ENCODE measurements at places on chromosomes 7 and 10. TPM values are rescaled to one million over a fixed set of nuclear protein-coding genes. Genes with fewer than 3 reads are reported as not detected.

The VSIR gene
- 27.4 TPM for total RNA-seq

The GPR85 gene
- not detected for total RNA-seq

The CALHM1 gene
- not detected for total RNA-seq

The BLOC1S2 gene
- 99.0 TPM for total RNA-seq

The TBXAS1 gene
- total RNA-seq: 11.0 TPM

The PNPLA8 gene
- 14.3 TPM for total RNA-seq

The PON3 gene
- 28.2 TPM for total RNA-seq

Data from A549 treated with CpdA at 1 μM for 4 hours (cell line).